ENCODE measurements at places on chromosomes 11 and 22.

- DNase-seq = no peak
Observed at GRCh38 chr11:14021738-14022137, 59.2 kb downstream of the SPON1 start.

DNA sequence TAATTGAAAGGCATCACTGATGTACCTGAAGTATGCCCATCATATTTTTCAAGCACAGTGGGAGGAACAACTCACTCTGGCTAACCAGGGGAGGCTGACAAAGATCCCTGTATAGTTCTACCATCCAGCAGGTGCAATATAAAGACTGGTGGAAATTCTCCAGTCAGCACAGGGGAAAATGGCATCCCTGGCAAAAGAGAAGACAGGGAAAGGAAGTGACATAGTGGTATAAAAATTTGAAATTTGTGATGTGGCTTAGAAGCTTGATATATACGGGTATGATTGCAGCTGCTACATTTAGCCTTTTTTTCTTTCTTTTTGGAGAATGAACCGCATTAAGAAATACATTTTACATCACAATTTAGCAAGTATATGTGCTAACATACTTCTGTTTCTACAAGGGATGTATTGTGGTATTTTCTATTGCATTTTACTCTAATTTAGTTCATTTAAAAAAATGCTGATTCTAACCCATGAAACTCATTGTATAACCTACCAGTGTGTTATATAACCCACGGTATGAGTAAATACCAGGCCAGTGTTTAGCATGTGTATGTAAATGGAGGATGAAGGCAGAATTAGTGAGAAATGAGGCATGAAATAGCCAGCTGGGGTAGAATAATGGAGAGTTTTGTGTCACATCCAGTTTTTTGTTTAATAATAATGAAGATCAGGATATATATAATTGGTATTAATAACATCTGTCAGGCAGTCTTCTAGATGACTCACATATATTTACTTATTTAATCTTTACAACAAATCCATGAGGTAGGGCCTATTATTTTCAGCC is 186.1 kb downstream of the ARHGAP42 start:
- DNase-seq = no peak

- no peak for DNase-seq
Observed at GRCh38 chr11:80521592-80521991, 1080.8 kb upstream of the TENM4 start.

DNA sequence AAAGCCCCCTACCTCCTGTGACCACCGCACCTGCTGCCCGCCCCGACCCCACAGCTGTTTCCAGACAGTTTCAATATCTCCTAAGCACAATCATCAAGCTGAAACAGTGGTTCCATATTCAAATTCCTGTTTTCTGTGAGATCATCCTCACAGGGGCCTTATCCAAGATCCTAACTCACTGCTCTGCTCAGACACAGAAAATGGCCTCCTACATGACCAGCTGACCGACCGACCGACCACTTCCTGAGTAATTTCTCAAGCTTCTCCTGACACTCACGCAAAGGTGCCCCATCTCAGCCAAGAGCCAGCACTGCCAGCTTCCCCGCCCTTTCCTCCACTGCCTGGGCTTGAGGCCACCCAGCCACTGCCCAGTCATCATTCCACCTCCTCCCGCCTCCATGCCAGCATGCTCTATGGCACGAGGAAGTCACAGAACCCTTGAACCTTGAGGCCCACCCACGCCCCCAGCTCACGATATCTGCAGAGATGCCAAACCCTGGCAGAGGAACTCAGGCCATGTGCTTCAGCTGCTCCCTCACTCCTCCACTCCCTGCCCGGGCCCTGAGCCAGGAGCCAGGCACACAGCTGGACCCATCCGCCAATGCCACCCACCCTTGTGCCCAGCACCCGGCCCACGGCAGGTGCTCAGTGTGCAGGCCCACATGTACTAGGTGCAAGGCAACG is 14.0 kb downstream of the KIAA0930 start:
- DNase-seq = no peak
